CD4-positive, alpha-beta T cell treated with Interferon alpha-2 for 1 hour (primary cell): ENCODE measurements at places on chromosomes 13 and 19.

DNA sequence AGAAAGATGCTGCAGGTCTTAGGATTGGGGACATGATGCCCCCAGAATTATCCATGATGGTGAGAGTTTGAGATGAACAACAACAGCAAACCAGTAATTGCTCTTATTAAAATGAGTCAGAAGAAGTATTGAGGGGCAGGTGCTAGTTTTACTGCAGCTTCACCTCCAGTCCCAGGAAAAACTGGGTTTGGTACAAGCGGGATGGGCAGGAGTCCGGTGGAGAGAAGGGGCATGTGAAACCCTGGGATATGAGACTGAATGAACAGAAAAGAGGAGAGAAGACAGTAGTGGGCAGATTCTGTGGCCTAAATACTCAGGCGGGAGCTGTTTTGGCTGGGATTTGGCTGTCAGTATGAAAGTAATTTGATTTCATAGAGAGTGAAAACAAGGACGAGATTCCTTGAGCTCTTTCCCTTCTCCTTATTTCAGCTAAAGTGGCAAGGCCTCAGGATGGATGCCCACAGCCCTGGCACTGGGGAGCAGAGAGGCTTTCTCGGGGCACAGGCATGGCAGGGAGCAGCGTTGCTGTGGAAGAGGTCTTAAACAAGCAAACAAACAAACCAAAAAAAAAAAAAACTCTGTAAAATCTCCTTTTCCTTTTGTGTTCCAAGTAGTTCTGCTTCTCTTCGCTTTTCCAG is 30.7 kb downstream of the NFIX start:
- no peak for DNase-seq

DNA sequence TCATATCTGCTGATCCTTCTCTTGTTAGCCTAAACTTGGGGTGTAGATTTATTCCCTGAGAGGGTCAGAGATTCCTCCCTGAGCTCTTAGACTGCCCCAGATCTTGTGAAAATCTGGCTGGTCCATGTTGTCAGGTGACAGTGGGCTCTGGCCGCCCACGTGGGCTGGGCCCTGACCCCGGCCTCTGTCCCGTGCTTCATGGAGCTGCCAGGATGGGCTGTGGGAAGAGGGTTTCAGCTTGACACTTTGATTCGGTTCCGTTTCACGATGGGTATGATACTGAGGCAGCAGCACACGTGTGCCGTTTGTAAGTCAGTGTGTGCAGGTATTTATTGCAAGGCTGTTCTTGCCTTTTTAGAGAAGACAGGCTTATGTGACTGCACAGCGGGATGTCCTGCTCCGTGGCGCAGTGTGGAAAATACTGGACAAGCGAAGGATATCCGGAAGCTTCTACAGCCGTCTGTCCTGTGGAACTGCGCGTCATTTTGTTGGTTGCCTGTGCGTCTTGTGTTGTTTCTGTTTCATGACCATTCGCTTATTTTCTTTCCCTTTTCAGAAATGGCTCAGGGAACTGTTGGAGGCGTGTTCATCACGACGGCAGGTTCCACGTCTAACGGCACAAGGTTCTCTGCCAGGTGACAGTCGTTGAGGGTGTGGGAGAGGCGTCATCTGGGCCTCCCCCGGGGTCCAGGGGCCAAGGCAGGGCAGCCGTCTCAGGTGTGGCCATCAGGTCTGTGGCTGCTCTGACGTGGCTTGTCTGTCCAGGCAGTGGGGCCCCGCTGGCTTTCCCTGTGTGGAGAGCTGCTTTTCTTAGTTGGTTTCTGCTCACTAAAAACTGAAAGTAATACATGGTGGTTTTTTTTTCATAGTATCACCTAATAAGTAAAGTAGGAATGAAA is 20.5 kb downstream of the ATP4B start:
- no peak for DNase-seq

DNA sequence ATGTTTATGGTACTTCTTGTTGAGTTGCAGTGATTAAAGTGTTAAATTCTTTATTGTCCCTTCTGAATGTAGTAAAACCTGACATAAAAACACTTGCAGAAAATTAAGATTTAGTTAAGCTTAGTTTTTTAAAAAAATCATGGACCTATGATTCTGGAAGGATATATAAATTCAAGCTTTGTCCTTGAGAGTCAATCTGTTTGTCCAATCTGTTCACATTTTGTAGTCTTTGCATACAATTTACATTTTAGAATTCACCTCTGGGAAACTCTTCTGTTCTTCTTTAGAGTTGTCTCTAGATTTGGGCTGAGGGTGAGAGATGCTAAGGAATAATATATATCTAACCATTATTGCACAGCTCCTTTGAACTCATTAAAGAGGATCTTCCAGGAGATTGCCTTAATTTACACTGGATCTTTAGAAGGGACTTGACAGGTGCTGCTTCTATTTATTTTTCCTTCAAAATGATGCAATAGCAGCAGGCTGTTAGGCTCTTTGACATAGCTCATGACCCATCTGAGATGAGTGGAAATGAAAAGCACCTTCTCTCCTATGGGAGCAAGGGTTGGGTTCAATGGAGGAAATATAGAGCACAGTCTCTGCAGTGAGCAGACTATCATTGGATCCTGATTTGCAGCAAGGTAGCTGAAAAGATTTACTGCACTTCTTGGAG is 433.9 kb downstream of the GPC6 start:
- no peak for DNase-seq

- DNase-seq: no peak
Observed at GRCh38 chr19:44332145-44332544, 24.3 kb downstream of the ZNF112 start.

DNA sequence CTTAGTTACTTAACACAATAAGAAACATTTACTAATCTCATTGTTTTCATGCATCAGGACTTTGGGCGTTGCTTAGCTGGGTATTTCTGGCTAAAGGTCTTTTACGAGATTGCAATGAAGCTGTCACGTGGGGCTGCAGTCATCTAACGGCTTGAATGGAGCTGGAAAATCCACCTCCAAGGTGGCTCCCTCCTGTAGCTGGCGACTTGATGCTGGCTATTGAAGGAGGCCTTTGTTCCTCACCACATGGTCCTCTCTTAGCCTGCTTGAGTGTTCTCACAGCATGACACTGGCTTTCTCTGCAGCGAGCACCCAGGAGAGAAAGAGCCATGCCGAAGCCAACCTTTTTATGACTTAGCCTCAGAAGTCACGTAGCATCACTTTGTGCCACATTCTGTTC is 92.0 kb downstream of the NHLRC3 start:
- no peak for DNase-seq

DNA sequence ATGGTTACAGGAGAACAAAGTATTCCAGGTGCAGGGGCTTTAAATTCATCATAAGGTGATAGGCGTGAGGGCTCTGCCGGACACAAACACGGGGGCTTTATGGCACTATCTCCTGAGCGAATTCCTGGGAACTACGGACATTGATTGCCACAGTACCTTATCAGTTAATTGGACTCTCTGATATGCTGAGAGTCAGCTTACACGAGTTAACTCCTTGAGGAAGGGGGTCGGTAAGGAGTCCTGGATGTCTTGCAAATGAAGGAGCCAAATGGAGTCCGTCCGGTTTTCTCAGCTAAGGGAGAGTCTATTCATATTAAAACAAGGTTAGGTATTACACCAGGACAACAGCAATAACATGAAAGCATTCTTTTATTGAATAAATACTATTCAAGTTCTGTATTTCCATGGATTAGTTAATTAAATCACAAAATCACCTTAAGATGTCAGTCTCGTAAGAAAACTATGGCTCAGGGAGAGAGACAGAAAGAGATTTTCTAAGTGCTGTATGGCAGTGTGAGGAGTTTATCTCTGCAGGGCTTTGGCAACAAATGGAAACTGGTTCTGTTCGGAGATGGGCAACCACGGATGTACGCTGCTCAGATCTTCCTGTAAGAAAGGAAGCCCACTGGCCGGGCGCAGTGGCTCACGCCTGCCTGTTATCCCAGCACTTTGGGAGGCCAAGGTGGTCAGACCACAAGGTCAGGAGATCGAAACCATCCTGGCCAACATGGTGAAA is 26.2 kb upstream of the HIF3A start:
- DNase-seq: no peak

DNA sequence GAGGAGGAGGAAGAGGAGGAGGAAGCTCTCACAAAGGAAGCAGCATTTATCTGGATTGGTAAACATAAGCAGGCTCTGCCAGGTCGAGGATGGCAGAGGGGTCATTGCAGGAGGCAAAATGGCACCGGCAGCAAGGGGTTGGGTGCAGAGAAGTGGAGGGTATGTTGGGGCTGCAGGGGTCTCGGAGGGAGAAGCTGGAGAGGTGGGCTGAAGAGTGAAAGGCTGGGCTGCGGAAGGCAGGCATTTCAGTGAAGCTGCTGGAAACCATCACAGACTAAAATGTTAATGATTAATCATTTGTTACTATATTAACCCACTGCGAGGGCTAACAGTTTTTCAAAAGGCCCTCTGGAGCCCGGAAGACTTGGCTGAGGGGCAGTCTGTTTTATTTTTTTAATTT is 24.6 kb downstream of the TPT1 start:
- no peak for DNase-seq

DNA sequence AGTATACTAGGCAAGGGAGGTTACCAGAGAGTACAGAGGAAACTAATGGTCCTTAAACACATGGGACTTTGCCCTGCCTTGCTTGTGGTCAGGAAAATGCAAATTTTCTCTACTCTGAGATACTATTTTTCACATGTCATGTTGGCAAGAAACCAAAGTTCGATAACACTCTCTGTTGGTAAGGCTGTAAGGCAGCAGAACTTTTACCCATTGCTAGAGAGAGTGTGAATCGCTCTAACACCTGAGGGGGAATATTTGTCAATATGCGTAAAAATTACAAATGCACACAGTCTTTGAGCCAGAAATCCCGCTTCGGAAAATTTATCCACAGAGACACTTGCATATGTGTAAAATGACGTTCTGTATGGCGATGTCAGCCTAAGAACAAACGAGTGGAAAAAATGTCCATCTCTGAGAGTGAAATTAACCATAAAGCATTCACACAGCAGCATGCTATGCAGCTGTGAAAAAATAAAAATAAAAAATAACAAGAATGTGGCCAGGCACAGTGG is 9.5 kb upstream of the RFX1 start:
- DNase-seq: peak; percentile 9

DNA sequence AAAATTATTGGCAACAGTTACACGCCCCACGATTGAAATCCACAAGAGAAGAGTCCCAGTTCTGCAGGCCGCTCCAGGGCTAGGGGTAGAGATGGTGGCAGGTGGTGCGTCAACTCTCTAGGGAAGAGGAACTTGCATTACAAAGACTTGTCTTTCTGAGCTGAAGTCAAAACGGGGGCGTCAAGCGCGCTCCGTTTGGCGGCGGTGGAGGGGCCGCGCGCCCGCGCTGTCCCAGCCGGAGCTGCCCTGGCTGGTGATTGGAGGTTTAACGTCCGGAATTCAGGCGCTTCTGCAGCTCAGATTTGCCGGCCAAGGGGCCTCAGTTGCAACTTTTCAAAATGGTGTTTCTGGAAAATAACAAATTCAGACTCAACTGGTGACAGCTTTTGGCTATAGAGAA is 38.9 kb downstream of the SOX1 start:
- no peak for DNase-seq

GRCh38 chr19:53813996-53814395 is 10.1 kb downstream of the NLRP12 start:
- no peak for DNase-seq

GRCh38 chr13:45852494-45852893 is 941 bp upstream of the SIAH3 start:
- DNase-seq: no peak

DNA sequence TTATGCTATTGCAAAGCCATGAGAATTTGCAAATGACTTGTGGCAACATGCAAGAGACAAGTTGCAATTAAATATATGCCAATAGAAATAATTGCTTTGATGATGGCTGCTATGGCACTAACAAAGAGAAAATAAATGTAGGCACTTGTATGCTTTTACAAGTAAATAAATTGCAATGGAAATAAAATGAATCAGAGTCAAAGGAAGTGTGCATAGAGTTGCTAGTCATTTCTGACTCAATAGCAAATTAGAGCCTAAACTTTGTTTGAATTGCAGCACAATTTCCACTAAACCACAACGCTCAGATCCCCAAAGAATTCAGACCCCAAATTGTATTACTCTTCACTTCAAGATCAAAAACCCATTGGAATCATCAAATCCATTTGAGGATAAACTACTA is 792.1 kb upstream of the ARGLU1 start:
- no peak for DNase-seq

- DNase-seq: peak; percentile 37
Observed at GRCh38 chr19:49779731-49780555, 13.1 kb downstream of the AP2A1 start.

DNA sequence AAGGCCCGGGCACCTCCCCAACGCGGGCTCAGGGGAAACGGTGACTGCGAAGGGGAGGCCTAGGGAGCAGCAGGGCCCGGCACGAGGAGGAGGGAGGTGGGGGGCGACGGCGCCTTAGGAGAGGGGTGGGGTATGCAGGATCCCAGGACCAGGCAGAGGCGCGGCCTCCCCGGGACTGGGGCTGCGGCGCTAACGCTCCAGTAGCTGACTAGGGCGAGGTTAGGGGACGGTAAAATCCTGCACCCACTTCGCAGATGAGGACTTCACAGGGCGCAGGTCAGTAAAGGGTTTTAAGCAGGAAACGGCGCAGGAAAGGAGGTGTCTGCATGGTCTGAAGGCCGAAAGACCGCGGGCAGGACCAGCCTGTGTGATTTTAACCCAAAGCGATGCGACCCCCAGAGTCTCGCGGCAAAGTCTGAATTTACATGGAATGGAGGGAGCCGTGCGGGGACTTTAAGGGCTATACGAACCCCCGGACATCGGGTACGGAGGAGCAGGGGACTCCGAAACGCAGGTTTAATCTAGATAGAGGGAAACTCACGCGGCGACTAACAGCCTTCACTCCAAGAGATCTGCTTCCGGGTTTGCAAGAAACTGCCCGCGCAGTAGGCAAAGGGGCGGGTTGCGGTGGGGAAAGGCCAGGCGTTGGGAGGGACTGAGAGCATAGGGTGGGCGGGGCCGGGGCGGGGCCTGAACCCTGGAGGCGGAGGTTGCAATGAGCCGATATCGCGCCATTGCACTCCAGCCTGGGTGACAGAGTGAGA is at the start of gene ZNF665:
Gene ZNF665 (minus strand): TSS at position 588 of the 764 bp plus-strand sequence. CDS start 10,460 bp downstream, outside the sequence.
- peak; percentile 89 for DNase-seq

GRCh38 chr13:114067886-114068651 is 64.4 kb downstream of the RASA3 start:
- peak; percentile 44 for DNase-seq

DNA sequence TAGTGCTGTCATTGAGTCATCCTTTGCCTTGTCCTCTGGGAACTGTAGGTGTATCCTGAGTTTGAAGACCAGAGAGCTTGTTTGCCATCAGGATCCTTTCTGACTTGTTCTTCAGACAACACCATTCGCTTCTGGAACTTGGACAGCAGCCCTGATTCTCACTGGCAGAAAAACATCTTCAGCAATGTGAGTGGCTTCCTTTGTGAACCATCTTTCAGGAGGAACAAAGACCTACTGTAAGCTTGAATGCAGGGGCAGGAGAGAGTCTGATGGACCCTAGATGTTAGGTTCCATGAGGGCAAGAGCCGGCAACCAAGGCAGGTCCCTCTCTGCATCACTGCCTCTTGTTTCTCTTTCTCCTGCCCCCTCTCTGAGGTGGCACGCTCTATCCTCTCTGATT is 26.7 kb downstream of the WDR62 start:
- no peak for DNase-seq

GRCh38 chr13:45537516-45537915 is 72.8 kb downstream of the COG3 start:
- no peak for DNase-seq

- no peak for DNase-seq
Observed at GRCh38 chr19:16588824-16589577, 16.8 kb upstream of the SLC35E1 start.
